Sciatic nerve (tissue), 2 donors: ENCODE measurements at places on chromosomes 13 and 19. TPM values are rescaled to one million over a fixed set of nuclear protein-coding genes. Genes with fewer than 3 reads are reported as not detected.

The KRTDAP gene
- not detected for total RNA-seq

The SHANK1 gene
- total RNA-seq: 1.4 TPM

DNA sequence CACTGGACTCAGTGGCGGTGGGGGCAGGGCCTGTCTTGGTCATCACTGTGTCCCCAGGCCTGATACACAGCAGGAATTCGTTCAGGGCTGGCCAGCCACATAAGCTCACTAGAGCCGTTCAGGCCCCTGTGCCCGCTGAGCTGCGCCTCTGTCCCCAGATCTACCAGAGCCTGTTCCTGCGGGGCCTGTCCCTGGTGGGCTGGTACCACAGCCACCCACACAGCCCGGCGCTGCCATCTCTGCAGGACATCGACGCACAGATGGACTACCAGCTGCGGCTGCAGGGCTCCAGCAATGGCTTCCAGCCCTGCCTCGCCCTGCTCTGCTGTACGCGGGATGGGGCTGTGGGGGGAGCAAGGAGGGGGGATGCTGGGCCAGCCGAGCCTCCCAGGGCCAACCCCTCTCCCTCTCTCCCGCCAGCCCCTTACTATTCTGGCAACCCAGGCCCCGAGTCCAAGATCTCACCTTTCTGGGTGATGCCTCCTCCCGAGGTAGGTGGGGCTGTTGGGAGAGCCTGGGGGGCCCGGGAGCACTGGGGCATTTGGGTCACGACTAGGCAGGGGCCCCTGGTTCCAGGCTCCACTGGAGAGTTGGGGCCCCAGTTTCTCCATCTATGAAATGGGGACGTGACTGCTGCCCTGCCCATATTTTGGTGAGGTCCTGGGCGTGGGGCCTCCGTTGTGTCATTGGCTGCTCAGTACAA lies 13.9 kb downstream of the MPND start:
- DNase-seq: no peak

GRCh38 chr19:30423481-30423880 lies 51.3 kb downstream of the ZNF536 start:
- no peak for DNase-seq

DNA sequence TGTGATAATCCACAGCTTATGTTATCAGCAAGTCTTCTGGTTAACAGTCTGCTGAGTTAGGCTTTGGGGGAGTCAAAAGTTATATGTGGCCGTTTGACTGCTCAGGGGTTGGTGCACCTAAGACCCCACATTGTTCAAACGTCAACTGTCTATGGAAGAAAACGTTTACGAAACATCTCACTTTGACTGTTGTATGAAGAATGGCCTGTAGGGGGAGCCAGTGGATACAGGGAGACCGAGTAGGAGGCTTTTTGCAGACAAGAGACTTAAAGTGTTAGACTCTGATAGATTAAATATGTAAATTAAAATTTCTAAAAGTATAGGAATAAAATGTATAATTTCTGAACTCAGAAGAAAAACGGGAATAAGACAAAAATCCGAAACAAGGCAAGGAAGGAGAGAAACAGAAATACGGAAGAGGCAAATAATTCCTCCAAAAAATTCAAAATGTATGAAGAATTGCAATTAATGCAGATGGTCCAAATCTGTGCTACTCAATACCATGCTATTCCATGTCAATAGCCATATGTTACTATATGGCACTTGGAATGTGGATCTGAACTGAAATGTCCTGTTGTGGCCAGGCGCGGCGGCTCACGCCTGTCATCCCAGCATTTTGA lies 37.8 kb downstream of the TNFSF14 start:
- peak; percentile 79 for DNase-seq

- DNase-seq: no peak
Measured at GRCh38 chr13:100350601-100351000, 238.0 kb downstream of the GGACT start.
